ENCODE measurements at places on chromosomes 2 and 18.

- DNase-seq = no peak
These were observed 2.2 kb downstream of the LOXL3 start for GRCh38 chr2:74551530-74551929.

DNA sequence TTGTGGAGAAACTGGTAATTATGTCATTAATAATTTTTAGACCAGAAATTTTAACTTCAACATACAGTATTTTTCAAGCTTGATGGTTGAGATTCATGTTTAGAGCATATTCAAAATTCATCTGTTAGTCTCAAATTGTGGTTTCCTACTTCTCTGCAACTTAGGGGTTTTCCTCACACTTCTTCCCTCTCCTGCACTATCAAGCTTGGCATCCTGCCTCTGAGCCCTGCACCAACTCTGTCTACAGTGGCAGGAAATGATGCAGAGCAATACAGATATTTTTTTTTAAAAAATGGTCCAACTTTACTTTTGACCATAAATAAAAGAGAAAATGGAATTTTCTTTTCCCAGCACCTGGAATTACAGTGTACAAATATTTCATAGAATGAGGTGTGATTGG lies 247.3 kb downstream of the NUP35 start:
- no peak for DNase-seq

- no peak for DNase-seq
These were observed 67.4 kb downstream of the RNF152 start for GRCh38 chr18:61825386-61825785.

DNA sequence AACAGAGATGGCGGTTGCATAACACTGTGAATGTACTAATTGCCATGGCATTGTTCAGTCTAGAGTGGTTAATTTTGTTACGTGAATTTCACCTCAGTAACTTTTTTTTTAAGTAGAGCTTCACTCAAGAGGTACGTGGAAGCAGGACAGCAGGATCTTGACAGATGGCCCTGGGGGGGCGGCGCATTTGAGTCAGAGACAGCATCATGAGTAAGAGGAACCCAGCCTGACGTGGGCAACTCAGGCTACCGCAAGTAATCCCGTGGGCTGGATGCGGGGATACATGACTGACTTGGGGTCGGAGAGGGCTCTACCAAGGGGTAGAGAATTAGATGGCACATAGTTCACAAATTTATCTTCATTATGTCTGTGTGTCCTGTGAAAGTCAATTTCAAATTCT lies 38.1 kb upstream of the DAPL1 start:
- DNase-seq = no peak

DNA sequence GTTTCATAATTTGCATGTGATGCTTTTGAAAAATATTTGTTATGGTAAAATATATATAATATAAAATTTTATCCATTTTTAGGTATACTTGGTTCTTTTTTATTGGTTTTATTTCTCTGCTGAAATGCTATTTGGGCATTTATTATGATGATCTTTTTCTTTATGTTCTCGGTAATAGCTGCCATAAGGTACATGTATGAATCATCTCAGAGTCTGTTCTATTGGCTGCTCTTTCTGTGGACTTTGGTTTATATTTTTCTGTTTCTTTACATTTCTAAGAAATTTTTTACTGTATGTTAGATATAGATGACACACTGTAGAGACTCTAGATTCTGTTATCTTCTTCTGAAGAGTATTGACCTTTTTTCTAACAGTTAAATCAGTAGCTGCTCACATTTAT lies 219.9 kb downstream of the MBD5 start:
- no peak for DNase-seq

DNA sequence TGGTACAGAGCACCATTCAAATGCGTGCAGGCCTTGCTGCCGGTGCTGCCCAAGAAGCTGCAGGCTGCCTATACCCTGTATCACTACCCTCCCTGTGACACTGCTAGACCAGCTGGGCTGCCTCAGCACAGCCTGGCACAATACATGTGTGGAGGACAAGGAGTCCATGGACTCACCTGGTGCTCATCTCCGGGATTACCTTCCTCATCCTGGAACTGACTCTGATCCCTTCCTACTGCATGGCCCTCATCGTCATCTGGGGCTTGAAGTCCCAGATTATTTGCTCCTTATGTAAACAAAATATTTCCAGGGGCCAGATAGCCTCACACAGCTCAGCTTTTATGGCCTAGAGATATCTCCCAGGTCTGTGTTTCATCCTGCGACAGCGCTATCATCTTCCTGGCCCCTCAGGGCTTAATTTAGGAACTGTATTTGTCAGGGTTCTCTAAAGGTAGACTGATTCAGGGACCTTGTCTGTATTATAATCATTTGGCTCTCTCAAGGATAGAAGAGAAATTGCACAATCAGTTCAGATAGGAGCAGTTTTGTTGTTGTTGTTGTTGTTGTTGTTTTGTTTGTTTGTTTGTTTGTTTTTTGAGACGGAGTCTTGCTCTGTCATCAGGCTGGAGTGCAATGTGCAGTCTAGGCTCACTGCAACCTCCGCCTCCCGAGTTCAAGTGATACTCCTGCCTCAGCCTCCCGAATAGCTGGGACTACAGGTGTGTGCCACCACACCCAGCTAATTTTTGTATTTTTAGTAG lies 42.9 kb downstream of the WDR75 start:
- DNase-seq = no peak

- DNase-seq = no peak
These were observed 49.7 kb upstream of the AP1S3 start for GRCh38 chr2:223887127-223887526.

GRCh38 chr18:12579775-12580174 lies 78.1 kb downstream of the SPIRE1 start:
- no peak for DNase-seq

DNA sequence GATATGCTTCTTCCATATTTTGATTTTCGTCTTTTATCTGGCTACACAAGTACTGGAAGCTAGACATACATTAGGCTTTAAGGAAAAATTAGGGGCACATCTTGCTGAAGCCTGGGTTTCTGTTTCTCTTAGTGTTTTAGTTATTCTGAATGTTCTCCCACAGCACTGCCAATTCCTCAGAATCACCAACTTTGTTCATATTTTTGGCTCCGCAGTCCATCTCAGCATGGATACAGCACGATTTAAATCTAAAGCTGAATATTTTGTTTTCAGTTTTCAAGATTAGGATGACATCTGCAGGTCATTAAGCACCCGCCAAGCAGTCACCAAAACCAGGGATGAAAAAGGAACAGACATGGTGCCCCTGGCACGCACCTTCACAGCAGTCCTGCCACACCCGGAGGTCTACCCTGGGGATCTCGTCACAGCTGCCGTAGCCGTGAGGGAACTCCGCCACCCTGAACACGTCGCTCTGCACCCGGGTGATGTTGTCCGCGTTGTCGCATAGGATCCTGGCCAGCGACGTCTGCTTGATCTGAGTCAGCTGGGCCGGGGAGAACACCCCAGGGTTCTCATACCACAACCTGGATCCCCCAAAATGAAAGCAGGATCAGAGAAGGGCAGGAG lies 101.2 kb downstream of the PXDN start:
- no peak for DNase-seq

DNA sequence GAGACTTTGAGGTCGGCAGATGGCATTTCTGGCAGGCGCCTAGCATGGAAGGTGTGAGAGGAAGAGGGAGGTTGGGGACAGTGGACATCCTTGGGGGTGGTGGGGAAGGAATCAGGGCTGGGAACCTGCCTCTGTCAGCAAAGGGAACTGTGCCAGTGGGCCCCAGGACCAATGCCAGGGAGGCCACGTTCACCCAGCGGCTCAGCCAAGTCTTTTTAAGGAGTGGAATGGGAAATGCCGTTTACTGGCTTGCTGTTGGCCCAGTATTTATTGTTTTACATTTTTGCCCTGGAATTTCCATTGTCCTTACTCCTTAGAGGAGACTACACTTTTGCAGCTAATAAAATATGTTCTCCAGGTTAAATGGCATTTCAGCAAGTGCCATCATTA lies 135.2 kb downstream of the MCFD2 start:
- DNase-seq = peak; percentile 47

DNA sequence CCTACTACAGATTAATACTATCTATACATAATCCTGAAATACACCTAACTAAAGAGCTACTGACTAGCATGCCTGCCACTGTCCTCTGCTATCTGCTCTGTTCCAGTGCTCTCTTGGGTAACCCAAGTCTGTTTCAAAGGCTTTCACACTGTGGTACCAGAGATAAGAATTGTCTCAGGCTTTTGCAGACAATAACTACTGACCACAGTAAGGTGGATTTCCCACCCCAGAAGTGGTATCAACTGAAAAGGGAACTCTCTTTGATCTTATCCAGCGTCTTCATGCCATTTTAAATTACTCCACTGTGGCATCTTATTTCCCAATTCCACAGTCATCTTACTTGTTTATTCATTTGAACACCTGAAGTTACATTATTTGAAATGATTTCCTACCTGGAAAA lies 190.2 kb downstream of the IKZF2 start:
- no peak for DNase-seq

- DNase-seq = no peak
These were observed 131.4 kb upstream of the ITGB6 start for GRCh38 chr2:160331258-160332025.

- DNase-seq = peak; percentile 72
These were observed at the start of gene LIMS1 for GRCh38 chr2:108533832-108534583. Gene LIMS1, plus strand, starts transcription at chr2:108534470. Its CDS starts 93 bp downstream, at chr2:108534563.

- DNase-seq = peak; percentile 77
These were observed 6.0 kb upstream of the GPR45 start for GRCh38 chr2:105235388-105236059.
